T follicular helper cell (primary cell): ENCODE measurements at places on chromosomes 13 and 19.
A peak's percentile ranks its signal among the peaks of the same experiment; 100 is the strongest.

DNA sequence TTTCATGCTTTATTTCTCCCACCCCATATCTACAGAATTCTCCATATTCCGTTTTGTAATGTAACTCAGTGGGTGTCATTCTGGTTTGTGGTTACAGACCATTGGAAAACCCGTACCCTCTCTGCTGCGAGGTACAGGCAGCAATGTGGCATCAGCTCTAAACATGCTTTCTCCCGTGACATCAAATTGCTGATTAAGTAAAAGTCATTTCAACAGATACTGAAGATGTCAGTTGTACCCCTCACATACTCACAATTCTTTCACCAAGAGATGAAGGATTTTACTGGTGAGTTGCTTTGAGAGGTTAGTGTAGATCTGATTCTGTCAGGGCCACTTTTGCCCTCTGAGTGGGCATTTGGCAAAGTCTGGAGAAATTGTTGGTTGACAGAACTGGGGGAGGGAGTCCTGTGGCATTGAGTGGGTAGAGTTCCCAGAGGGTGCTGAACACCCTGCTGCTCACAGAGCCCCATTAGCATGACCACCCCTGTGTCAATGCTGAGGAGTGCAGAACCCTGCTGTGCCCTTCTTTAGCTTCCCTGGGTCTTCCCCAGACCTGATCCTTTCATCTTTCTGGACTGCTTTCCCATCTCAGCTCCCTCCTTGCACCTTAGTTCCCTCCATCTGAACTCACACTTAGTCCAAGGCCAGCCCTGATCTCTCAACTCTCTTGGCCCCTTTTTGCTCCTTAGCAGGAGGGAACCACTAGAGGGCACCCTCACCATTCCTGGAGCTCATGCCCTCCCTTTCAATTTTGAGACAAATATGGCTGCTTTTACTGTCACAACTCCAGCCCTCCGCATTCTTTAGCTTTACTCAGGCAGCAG is 39.9 kb upstream of the CEACAM8 start:
- DNase-seq, result no peak

GRCh38 chr13:23506071-23506806 is 64.0 kb upstream of the TNFRSF19 start:
- no peak for DNase-seq

DNA sequence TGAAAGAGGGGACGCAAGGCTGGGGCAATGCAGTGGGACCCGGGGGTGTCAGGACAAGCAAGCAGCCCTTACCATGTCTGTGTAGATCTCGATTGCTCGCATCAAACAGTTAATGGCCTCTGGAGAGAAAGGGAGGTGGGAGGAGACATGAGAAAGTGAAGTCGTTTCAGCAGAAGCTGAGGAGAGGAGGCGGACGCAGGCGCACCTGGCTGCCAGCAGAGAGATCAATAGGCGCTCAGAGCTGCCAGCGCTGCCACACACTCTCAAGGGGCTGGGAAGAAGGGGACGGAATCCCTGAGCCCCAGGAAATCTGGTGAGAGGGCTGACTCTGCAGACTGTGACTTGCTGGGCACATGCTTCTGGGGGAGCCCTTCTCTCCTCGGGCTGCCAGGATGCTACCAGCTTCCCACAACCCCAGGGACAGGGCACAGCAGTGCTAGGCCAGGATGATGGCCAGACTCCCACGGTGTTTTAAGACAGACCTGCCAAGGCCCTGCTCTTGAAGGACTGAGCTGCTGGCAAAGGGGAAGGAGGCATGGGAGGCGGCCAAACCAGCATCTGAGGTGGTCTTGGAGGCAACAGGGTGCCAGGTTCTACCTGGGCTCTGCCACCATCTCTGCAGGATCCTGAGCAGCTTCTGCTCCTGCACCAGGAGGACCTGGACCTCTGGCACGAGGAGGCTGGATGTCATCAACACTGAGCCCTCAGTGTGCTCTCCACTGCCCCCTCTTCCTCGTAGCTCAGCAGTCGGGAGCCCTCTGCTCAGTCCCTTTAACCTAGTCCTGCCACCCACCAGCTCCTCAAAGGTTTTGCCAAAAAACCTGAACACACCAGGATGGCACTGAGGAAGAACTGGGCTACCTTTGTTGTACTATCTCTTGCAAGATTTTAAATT is 11.7 kb upstream of the KPTN start:
- no peak for DNase-seq

GRCh38 chr19:58557221-58558065 is 968 bp downstream of the UBE2M start:
- no peak for DNase-seq

- DNase-seq, result no peak
Measured at GRCh38 chr19:17821190-17821589, at the start of gene INSL3. INSL3 (minus strand) TSS chr19:17821519; CDS start chr19:17821506, 13 bp downstream.

DNA sequence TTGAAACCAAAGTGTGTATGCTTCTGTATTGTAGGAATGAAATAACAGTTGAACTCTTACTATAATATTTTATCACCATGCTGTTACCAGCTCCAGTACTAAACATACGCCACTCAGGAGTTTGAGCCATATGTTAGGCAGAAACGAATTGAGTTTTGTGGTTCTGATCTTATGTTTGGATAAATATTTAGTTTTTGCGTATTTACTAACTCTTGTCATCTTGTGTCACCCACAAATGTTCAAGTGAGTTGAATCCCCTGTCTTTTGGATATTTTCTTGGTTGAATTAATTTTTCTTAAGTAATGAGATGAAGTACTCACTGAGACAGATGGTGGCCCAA is 1.5 kb downstream of the FNDC3A start:
- no peak for DNase-seq

- DNase-seq, result no peak
Measured at GRCh38 chr13:75647126-75647784, 11.1 kb downstream of the LMO7 start.

DNA sequence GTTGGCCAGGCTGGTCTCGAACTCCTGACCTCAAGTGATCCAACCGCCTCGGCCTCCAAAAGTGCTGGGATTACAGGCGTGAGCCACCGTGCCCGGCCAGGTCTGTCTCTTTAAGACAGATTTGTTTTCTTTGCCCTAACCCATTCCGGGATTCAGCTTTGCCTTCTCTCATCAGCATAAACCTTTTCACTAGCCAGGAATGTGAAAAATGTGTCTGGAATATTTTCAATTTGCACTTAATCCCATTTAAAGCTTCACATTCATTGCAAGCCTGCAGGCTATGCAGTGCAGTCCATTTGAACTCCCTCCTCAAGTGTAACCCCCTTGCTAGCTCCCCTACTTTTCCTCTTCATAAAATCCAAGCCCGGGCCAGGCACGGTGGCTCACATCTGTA is 880 bp upstream of the TMEM160 start:
- DNase-seq, result no peak

DNA sequence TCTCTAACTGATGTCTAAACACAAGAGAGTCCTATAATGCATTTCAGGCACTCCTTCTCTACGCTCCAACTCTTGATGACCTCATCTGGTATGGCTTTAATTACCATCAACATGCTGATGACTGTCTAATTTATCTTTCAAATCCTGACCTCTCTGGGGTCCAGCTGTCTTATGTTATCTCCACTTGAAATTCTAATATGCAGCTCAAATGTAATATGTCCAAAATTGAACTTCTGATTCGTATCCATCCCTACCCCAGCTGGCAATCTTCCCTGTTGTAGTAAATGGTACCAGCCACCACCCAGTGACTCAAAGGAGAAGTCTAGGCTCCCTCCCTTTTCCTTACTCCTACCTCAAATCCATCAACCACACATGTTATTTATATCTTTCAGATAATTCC is 288.0 kb upstream of the SLC10A2 start:
- no peak for DNase-seq

- no peak for DNase-seq
Measured at GRCh38 chr19:2811735-2812413, 7.8 kb upstream of the ZNF554 start.

GRCh38 chr19:43561139-43561970 is 14.0 kb downstream of the XRCC1 start:
- no peak for DNase-seq

- DNase-seq, result peak; percentile 44
Measured at GRCh38 chr19:5130371-5131030, 161.6 kb downstream of the KDM4B start.

DNA sequence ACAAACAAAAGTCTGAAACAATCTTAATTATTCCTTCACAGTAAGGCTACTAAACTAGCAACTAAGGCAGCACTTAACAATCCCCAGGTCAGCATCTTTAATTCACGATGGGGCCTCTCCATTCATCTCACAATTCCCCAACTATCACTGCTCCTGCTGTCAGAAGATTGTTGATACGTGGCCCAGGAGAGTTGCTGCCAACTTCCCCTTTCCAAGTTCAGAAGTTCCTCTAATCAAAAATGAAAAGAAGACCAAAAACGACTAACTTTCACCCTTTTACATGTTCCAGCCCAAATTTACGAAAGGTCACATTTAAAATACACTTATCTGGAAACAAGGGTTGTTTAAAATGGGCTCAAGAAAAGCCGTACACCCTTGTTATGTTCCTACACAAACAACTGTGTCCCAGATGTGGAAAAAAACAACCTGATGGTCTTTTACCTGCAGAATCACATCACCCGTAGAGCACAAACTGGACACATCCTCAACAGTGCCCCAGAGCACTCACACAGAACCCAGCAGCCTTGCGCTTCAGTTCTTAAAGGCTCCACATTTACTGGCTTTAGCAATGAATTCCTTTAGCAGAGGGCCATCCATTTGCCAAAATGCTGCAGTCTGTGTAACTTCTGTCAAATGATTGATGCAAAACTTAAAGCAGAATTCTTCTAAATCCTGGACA is 38.0 kb downstream of the PHF11 start:
- no peak for DNase-seq

DNA sequence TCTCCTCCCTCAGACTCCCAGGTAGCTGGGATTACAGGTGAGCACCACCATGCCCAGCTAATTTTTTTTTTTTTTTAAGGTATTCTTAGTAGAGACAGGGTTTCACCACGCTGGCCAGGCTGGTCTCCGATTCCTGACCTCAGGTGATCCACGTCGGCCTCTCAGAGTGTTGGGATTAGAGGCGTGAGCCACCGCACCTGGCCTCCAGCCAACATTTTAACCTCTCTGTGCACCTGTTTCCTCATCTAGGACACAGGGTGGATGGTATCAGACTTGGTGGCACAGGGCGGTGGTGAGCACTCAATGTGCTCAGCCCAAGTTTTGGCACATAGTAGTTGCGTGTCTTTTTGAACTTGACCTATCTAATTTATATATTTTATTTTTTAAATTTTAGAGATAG is 12.5 kb downstream of the APBA3 start:
- no peak for DNase-seq

DNA sequence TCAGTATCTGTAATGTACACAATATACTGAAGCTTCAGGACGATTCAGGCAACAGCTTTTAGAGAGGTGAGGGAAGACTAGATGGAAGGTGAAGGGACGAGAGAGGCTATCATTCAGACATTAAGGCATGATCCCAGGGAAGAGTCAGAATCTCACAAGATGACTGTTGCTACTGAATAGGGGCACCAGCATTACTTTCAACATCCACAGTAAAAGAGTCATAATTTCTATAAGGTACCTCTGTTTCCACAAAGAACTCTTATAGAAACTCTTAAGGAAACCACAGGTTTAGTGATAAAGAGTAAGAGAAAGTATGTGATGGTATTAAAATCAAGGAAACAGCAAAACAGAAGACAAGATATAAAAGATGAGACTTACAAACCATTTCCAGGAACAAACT is 23.0 kb downstream of the LCP1 start:
- DNase-seq, result no peak

- DNase-seq, result no peak
Measured at GRCh38 chr19:4559569-4559968, at the start of gene SEMA6B. SEMA6B (minus strand) TSS chr19:4559684; CDS start chr19:4558457, 1,227 bp downstream.

DNA sequence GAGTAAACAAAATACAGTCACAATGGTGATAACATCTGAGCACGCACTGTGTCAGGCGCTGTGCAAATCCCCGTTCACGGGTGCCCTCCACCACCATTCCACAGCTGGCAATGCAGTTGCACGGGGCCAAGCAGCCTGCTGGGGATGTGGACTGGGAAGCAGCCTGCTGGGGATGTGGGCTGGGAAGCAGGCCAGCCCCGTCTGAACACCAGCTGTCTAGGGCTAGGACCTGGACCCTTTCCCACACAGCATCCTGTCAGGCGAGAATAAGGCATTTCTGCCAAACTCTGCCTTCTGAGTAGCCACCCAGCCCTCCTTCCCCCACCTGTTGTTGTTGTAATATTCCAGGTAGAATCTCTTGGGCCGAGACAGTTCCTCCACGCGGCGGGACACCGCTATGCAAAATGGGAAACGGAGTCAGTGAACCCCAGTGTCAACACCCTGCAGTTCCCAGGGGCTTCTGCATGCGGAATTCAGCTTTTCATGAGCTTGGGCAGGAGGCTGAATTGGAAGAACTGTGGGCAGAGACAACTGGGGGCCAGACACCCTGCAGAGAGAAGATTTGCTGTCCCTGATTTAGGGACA is 27.8 kb upstream of the MIER2 start:
- DNase-seq, result no peak

- DNase-seq, result no peak
Measured at GRCh38 chr13:49840675-49841074, 48.2 kb upstream of the KPNA3 start.

- DNase-seq, result no peak
Measured at GRCh38 chr19:2199215-2199614, 35.5 kb downstream of the DOT1L start.

- no peak for DNase-seq
Measured at GRCh38 chr13:113862931-113863523, 849 bp downstream of the GAS6 start.

- no peak for DNase-seq
Measured at GRCh38 chr13:50220938-50221337, 205.7 kb downstream of the KCNRG start.

- DNase-seq, result no peak
Measured at GRCh38 chr19:55400281-55401087, 7.1 kb downstream of the UBE2S start.

DNA sequence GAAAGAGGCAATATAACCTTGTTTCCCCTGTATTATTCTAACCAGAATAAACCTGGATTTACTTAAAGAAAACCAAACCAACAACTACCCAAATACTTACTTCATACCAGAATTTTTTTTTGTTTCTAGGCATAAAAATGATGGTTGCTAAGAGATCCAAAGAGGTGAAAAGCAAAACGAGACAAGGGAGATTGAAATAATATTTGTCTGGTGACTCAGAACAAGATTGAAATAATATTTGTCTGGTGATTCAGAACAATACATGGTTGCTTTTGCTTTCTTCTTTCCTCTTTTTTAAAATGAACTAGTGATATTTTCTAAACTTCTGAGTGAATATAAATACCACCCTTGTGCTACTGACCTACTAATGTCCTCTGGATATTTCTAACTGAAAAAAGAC is 592.9 kb downstream of the KCTD12 start:
- DNase-seq, result no peak

DNA sequence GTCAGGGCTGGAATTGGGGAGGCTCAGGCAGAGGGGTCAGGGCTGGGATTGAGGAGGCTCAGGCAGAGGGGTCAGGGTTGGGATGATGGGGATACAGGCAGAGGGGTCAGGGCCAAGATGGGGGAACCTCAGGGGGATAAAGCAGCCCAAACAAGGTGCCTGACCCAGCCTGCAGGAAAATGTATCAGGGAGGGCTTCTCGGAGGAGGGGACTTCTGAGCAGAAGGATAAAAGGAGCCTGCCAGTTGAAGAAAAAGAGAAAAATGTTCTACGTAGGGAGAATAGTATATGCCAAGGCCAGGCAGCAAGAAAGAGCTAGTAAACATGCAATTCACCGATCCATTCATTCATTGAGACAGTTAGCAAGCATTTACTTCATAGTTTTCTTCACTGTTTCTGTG is 84.8 kb downstream of the MAP4K1 start:
- no peak for DNase-seq

- DNase-seq, result no peak
Measured at GRCh38 chr13:112622375-112622774, 34.4 kb upstream of the TUBGCP3 start.

GRCh38 chr19:35396240-35396885 is 25.5 kb downstream of the GPR42 start:
- DNase-seq, result no peak

- DNase-seq, result no peak
Measured at GRCh38 chr13:29384466-29384865, 211.0 kb downstream of the SLC7A1 start.
